ENCODE measurements at places on chromosomes 7 and 10.

DNA sequence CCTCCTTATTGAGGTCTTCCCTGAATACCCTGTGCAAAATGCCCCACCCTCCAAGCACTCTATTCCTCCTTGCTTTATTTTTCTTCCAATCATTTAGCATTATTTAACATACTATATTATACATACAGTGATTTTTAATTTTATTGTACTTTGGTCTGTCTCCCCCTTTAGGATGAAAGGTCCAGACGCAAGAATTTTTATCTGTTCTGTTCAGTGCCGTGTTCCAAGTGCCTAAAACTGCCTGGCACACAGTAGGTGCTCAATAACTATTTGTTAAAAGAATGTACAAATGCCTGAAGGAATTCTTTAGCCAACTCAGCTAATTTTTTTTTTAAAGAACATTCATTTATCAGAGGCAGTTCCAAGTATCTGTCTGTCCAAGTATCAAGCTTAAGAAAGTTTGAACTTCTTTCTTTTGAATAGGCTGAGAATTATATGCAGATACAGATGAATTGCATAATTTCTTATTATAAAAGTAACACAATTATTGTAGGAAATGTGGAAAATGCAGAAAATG, 34.1 kb upstream of the SLC25A13 start:
- no peak for DNase-seq

- no peak for DNase-seq
Observed at GRCh38 chr7:83301416-83301815, 138.7 kb upstream of the PCLO start.

DNA sequence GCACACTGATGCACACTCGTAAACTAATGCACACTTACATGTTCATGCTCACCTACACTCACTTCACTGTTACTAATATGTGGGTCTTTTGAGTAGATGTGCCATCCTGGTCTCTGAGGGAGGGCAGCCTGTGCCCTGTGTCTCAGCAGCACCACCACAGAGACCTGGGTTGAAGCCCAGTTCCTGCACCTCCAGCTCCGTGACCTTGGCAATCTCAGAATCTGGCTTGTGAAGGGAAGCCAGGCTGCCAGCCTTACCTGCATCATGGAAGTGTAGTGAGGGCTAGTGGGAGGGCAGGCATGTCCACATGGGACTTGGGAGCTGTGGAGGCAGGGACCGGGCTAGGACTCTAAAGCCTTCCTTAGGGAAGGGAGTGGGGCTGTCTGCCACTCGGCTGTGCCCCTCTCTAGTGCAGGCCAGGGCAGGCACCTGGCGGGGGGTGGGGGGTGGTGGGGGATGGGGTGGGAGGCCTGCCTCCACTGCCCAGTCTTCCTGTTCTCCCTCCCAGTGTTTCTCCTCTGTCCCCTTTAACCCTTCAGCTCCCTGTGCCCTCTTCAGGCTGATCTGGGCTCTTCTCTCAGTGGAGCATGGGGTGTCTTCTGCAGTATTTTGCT, 8.1 kb downstream of the ADCY1 start:
- no peak for DNase-seq

- DNase-seq: no peak
Observed at GRCh38 chr7:41629711-41630111, 73.2 kb downstream of the INHBA start.

- no peak for DNase-seq
Observed at GRCh38 chr10:71975871-71976725, 11.9 kb downstream of the CHST3 start.

GRCh38 chr10:131087464-131088215, 223.9 kb downstream of the TCERG1L start:
- DNase-seq: no peak

- peak; percentile 24 for DNase-seq
Observed at GRCh38 chr7:111842491-111842890, 280.2 kb upstream of the IMMP2L start.

DNA sequence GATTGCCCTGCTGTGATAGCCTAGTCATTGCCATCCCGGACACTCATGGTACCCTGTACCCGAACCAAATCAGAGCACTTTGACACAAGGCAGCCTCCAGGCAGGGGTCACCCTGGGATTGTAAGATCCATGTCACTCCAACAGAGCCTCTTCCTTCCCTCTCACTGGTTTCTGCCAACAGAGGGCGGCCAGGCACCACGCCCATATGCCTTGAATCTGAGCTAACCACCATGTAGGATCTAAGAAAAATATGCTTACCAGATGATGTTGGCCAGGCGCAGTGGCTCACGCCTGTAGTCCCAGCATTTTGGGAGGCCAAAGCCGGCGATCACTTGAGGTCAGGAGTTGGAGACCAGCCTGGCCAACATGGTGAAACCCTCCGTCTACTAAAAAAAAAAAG, 389.2 kb upstream of the KLF6 start:
- DNase-seq: peak; percentile 11

GRCh38 chr10:94174838-94175237, 181.1 kb downstream of the PLCE1 start:
- DNase-seq: no peak

GRCh38 chr10:101569622-101570427, 18.2 kb downstream of the POLL start:
- peak; percentile 79 for DNase-seq

DNA sequence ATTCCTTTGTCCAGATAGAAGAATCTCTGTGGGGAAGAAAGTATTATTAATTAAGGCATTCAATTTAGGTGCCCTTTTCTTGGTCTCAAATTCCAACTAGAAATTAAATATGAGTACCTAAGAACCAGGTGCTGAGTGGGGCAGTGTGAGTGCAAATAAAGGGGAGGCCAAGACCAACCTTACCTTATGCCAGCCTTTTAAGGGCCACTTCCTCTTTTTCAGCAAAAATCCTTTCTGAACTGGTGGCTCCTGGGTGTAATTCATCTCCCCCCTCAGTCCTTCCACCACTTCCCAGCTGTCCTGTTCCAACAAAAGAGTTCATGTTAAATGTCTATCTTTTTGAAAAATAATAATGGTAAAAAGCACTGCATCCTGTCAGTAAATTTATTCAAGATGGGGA, 108.2 kb downstream of the OSBPL3 start:
- no peak for DNase-seq

- DNase-seq: no peak
Observed at GRCh38 chr10:8242295-8242872, 187.9 kb downstream of the GATA3 start.

DNA sequence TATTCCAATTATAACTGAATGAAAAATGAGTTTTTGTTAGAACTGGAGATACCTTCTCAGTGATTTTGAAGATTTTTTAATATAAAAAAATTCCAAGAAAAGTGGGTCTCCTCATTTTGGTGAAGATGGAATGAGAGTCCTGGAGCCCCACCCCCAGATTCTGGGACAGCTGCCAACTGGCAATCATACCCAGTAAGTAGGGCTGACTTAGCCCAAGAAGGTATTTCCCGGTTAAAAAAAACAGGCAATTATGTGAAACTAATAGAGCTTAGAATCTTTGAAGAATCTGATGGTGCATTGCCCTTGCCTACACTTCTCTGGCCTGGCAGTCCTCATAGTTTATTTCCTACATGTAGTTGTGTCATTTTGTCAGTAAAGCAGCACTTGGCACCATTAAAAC, 52.8 kb upstream of the VWDE start:
- no peak for DNase-seq

- DNase-seq: peak; percentile 77
Observed at GRCh38 chr10:28628184-28628893, 49.0 kb upstream of the BAMBI start.

GRCh38 chr10:104029521-104029860, 56.2 kb downstream of the COL17A1 start:
- no peak for DNase-seq

GRCh38 chr7:36982766-36983165, 258.5 kb upstream of the AOAH start:
- DNase-seq: no peak

DNA sequence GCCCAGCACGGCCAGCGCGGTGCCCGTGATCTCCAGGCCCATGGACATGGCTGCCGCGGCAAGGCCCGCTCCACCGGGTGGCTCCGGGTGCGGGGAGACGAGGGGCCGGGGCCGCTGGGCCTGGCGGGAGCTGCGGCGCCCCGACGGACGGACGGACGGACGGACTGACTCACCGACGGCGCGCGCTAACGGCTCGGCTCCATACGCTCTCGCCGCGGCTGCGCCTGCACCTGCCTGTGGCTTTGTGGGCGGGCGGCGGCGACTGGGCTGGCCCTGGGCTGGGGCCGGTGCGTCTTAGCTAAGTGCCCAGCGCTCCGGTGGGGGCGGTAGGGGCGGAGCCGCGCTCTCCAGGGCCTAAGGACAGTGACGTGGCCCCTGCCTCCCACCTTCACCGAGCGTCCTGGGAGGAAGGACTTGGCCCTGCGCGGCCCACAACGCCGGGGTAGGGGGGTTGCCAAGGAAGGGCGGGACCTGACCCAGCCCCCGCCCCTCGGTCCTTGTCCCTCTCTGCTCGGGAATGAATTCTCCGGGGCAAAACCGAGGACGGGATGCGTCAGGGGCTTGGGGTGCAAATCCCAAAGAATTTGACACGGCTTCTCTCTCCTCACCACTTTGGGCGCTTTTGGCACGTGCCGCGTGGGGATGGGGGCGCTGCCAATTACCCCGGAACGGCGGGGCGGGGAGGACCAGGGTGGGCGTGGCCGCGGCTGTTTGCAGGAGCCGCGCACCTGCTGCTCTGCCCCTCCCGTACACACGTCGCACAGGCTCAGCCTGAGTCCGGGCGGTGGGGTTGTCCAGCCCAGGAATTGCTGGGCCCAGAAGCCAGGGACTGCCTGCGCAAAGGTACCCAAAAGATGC, at the start of gene CLDN3:
TSS of gene CLDN3 (minus strand) at position 269 of the 858 bp plus-strand sequence. CDS start at position 48, 221 bp downstream.
- DNase-seq: peak; percentile 35

DNA sequence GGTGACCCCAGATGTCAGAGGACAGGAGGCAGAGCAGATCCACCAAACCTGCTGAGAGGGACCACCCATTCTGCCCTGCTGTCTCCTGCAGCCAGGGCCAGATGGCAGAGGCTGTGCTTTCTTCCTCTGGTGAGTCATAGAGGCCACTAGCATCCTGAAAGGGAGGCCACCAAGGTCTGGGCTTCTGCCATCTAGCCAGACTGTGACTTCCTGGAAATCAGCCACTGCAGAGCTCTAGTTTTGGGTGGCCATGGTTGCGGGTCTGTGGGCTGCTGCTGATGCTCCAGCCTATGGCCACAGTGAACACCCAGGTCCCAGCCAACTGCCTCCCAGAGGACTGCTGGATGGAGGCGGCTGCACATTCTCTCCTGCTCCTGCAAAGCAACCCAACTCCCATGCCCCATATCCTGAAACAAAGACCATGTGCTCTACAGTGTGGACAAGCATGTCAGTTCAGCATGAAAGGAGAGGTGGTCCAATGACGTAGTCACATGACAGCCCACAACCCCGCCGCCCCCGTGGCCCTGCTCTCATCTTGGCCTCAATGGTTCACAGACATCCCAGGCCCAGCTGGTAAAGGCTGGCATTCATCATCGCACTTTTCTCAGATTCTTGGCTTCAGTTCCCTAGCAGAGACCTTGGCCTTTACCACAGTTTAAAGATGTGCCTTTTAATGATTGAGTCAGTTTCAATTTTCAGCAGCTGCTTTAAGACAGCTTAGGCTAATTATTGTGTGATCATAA, 73.9 kb upstream of the CXCL12 start:
- no peak for DNase-seq

- no peak for DNase-seq
Observed at GRCh38 chr10:63503395-63503794, 17.8 kb upstream of the REEP3 start.

DNA sequence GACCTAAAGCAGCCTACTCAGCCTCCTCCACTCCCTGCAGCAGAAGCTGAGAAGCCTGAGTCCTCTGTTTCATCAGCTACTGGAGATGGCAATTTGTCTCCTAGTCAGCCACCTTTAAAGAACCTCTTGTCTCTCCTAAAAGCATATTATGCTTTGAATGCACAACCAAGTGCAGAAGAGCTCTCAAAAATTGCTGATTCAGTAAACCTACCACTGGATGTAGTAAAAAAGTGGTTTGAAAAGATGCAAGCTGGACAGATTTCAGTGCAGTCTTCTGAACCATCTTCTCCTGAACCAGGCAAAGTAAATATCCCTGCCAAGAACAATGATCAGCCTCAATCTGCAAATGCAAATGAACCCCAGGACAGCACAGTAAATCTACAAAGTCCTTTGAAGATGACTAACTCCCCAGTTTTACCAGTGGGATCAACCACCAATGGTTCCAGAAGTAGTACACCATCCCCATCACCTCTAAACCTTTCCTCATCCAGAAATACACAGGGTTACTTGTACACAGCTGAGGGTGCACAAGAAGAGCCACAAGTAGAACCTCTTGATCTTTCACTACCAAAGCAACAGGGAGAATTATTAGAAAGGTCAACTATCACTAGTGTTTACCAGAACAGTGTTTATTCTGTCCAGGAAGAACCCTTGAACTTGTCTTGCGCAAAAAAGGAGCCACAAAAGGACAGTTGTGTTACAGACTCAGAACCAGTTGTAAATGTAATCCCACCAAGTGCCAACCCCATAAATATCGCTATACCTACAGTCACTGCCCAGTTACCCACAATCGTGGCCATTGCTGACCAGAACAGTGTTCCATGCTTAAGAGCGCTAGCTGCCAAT, 202.2 kb downstream of the ZEB1 start:
- no peak for DNase-seq

GRCh38 chr10:103153302-103154197, 39.5 kb downstream of the NT5C2 start:
- no peak for DNase-seq

DNA sequence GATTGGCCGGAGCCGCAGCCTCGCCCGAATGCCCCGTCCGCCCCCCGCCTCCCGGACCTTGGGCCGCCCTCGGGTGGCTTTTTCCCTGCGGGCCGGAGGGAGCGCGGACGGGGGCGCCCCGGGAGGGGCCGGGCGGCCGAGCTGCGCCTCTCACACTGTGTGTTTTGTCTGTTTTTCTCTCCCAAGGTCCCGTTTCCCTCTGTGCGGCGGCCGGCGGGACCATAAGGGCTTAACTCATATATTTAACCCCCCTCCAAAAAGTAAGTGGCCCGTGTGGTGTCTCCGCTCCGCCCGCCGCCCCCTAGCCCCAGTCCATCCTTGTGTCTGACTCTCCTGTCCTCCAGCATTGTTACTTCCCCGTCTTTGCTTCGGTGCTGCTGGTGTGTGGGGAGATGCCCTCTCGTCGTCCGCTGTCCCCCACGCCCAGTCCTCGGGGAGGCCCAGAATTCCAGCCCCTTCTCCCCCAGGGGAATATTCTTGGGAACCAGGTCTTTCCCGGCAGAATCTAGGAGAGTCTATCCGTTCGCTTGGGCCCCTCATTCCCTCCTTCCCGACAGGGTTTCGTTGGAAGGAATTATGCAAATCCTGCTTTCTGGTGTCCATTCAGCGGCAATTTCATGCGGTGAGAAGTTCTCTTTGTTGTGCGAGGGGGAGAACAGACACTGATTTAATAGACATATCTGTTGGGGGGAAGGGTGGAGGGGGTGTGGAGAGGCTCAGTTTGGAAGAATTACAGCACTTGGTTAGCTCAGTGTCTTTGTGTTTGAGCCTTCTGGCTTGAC, 1.3 kb downstream of the LCOR start:
- DNase-seq: no peak

DNA sequence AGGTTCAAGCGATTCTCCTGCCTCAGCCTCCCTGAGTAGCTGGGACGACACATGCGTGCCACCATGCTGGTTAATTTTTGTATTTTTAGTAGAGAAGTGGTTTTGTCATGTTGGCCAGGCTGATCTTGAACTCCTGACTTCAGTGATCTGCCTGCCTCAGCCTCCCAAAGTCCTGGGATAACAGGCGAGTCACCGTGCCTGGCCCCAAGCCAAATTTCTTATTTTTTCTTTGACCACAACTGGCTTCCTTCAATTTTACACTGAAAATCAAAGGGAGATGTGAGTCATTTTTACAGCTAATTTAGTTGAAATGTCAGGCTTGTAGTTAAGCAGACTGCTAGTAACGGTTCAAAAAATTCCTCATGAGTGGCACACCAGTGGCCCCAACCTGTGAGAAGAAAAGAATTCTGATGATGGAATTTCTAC, 7.8 kb downstream of the RNF216 start:
- DNase-seq: peak; percentile 87

GRCh38 chr7:69042138-69042537, 556.1 kb upstream of the AUTS2 start:
- no peak for DNase-seq

All from common myeloid progenitor, CD34-positive (primary cell).